NCI-H69 (cell line): ENCODE measurements at places on chromosomes 11 and 22.

DNA sequence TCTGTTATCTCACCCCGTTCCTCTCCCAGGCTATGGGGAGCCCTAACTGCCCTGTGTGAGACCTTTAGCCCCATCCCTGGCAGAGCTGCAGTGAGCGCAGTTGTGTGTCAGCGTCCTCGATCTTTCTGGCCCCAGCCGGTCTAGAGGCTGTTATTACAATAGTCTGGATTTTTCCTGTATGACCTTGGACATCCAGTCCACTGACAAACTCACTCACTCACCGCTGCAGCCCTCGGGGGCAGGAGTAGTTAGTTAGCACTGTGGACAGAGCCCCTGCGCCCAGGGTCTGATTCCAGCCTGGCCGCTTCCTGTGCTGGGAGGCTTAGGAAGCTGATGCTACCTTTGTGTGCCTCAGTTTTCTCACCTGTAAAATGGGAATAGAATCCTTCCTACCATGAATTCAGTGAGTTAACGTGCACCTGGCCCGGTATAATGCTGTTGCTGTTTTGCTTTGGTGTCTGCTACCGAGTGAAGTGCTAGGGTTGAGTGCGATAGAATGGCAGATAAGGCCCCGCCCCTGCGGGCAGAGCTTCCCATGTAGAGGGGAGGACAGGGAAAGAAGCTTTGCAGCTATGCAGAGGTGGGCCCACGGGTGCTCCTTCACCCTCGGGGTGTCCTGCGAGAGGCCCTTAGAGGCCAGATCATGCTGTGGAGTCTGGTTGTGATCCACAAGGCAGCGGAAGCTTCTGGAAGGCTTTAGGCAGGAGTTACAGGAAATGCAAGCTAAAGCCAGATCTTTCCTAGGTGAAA, 3.0 kb downstream of the LRP5 start:
- no peak for DNase-seq

DNA sequence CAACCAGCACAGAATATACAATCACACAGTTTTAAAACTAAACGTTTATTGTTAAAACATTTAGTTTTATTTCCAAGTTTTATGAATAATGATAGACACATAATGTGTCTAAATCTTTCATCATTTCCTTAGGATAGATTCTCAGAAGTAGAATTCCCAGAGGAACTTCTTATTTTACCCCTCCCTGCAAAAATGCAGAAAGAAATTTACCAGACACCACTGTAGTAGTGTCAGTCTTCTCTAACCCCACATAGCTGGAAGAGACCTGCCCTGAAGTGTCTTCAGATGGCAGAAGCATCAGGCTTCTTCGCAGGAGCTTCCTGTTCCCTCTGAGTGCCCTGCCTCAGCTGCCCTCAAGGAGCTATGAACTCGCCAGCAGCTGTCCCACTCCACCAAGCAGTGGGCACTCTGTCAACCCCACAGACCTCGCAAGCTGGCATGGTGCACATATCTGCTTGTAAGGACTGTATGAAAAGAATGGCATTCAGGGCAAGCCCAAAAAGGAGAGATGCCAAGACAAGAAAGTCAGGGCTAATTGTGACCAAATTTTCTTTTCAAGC, 28.5 kb upstream of the PAK1 start:
- peak; percentile 13 for DNase-seq

- no peak for DNase-seq
Observed at GRCh38 chr11:43532041-43532440, 148.5 kb upstream of the HSD17B12 start.

DNA sequence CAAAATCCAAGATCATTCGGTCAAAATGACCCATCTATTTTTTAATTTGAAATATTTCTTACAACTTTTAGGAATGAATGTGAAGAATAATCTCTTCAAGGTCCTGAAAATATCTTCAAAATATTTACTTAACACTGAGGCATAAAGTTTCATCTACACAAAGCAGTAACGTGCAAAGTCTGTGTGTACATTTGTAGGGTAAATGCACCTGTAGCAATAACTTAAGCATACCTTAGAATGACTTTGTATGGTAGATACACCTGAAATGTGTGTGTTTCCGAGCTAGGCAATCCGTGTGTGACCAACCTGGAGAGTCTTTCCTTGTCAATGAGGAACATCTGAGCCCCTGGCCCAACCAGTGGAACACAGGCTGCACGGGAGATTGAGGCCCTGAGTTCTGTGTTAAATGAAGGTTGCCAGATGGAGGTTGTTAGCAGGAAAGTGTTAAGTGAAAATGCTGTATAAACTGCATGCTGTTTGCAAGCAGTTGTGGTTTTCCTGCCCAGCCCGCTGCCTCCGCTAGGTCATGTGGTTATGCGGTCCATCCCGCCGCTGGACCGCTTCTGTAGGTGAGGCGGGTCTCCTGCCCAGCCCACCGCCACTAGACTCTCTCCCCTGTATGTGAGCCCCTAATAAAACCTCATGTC, 7.6 kb upstream of the CTR9 start:
- DNase-seq = no peak

- no peak for DNase-seq
Observed at GRCh38 chr11:27869701-27870100, 169.4 kb upstream of the BDNF start.

DNA sequence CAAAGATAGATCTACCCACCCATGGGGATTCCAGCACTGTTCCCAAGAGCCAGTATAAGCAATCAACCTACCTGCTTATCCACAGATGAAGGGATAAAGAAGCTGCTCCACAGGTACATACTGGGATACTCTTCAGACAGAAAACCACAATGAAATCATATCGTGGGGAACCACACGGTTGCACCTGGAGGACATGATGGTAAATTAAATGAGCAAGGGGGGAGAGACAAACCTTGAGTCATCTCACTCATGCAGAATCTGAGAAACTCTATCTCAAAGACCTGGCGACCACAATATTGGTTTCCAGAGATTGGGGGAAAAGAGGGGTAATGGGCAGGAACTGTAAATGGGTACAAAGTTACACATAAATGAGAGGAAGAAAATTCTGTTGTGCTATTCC, 14.5 kb downstream of the RGL4 start:
- DNase-seq = no peak

DNA sequence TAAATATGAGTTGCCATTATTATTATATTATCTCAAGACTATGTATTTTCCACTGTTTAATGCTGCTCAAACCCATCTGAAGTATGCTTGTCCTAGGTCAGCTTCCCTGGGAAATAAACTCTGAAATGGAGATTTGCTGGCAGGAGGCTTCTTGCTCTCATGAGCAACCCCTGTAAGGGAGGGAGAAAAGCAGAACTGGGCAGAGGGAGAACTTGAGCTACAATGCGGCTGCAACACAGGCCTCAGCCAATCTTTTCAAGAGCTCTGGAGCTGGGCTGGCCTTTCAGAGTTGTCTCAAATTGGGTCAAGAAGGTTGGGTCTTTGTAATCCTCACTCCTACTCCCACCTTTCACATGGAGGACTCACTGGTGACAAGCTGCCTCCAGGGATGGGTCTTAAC, 412.6 kb downstream of the TENM4 start:
- no peak for DNase-seq

GRCh38 chr11:62755086-62755615, 1.2 kb upstream of the ZBTB3 start:
- no peak for DNase-seq

DNA sequence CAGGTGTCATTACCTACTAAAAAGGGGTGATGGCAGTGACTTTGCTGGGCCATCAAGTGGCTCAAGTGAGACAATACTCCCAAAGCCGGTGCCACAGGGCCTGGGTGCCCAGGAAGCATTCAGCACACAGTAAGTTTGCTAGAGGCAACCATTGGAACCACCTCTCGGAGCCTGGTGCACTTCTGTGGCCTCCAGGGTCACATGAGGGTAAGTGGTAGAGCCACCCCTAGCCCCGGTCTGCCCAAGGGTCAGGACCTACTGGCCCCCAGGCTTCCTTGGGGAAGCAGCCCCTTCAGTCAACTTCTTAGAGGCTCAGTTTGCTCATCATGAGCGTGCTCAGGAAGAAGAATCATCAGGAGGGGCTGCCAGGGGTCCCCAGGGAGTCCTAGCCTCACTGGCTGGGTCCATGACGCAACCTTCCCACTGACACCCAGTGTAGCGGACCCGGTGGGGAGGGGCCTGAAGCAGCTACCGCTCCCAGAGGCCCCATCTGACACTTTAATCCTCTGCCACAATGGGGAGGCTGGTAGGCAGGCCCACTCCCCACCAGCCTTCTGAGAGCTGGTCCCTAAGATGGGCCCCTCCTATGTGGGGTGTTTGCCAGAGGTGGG, 17.5 kb upstream of the RASL10A start:
- DNase-seq = no peak

- no peak for DNase-seq
Observed at GRCh38 chr11:114820621-114821020, 142.3 kb downstream of the NXPE2 start.

DNA sequence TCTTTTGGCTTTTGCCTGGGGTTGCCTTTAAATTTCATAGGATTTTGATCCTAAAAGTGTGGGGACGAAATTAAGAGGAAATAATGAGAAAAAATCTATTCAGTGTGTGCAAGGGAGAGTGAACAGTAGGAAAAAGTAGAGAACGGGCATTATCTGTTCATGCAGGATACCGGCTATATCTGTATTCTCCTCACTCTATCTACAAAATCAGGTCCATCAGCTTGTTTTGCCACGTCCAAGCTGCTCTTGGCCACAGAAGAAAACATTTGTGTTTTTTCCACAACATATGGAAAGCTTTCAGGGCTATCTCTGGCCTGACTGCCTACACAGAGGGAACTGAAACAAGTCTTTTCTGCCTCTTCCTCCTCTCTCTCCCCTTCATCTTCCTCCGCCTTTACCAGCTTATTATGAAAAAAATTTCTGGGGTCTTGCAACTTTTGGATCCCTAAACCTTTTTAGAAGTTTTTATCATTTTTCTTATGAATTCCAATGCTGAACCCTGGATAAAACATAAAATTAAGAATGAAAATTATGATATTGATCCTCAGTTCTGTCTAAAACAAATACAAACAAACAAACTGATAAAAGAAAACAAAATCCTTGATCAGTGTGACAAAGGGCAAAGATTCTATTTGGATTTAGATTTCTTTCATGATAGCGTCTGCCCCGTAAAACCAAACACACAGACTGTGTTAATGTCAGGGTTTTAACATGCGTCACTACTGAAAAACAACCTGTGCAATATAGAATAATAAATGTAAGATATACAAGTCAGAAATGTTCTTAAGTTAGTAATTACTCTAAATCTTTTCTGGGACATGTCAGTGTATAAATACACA, 219.7 kb downstream of the CNTN5 start:
- no peak for DNase-seq

- DNase-seq = peak; percentile 60
Observed at GRCh38 chr11:21053466-21053865, 384.1 kb downstream of the NELL1 start.

- peak; percentile 69 for DNase-seq
Observed at GRCh38 chr11:31995525-31996094, 95.3 kb upstream of the RCN1 start.

GRCh38 chr11:69438286-69438920, 43.1 kb upstream of the LINC01488 start:
- DNase-seq = no peak

DNA sequence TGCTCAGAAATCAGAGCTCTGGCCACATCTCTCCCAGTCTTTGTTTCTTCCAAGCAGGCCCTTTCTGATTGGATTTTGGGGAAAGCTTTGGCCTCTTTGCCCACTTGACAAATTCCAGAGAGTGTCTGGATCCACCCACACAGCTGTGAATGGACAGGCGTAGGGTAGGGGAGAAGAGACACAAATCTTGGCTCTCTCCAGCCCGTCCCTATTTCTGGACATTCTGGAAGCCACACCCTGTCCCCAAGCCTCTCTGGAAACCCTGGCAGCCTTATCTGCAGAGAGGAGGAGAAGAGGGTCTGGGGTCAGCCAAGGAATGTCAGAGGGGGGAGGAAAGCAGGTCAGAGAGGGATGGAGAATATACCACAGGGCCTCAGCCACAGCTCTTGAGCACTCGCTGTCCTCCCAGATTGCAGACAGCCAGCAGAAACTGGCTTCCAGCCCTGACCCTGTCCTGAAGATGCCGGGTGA, 59.5 kb upstream of the WNT11 start:
- DNase-seq = no peak

GRCh38 chr11:32464078-32464477, 28.7 kb upstream of the WT1 start:
- DNase-seq = no peak

DNA sequence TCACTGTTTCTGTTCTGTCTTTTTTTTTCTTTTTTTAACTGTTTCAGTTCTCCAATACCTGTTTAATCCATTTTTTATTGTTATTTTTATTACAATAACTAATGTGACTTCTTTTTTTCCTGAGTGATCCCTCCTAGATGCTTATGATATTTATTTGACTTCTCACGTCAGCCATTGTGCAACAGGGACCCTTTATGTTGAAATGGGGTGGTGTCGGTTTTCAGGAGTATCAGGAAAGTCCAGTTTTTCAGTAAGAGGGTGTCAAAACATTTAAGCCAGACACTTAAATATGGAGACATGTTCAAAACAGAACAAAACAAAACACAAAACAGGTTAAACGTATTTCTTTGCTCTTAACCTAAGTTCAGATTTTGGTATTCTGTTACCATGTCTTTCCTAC, 418.8 kb downstream of the DYNC2H1 start:
- no peak for DNase-seq

GRCh38 chr22:45328822-45329529, 19.2 kb downstream of the FAM118A start:
- DNase-seq = peak; percentile 62

DNA sequence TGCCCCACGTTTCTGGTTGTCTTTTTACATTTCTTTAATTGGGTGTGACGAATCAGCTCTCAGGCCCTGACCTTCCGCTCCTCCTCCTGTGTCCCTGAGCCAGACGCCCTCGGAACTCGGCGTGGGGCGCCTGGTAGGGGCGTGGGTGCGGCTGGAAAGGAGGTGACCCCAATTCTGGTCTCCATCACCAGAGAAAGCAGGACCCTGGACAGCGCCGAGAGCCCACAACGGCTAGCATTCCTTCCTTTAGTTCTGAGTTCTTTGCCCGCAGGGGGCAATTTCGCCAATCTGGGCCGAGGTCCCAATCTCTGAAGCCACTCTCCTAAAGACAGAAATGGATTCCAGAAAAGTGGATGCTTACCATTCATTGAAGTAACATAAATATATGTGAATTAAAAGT, 11.7 kb upstream of the RBMXL2 start:
- DNase-seq = no peak

DNA sequence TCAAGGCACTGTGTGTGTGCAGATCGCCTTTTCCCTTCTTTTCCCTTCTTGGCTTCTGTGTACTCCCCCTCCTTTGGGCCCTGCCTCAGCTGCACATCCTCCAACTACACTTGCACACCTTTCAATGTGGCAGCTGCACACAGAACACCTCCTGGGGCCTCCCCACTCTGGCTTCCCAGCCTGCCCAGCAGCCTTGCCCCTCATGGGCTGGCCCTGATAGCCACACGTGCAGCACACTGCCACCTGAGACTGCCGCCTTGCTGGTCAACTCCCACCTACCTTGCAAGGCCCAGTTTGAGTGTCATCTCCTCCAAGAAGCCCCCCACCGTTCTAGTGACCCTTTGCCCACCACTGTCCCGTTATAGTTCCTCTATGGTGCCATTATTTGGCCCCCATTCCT, 77.3 kb upstream of the ARFGAP3 start:
- DNase-seq = no peak
